ENCODE measurements at places on chromosomes 5 and 9. TPM values are rescaled to one million over a fixed set of nuclear protein-coding genes. Genes with fewer than 3 reads are reported as not detected.

GRCh38 chr5:113195771-113196170 is 219.2 kb downstream of the DCP2 start:
- DNase-seq = no peak

GRCh38 chr5:143356855-143357583 is 46.5 kb downstream of the NR3C1 start:
- no peak for DNase-seq

DNA sequence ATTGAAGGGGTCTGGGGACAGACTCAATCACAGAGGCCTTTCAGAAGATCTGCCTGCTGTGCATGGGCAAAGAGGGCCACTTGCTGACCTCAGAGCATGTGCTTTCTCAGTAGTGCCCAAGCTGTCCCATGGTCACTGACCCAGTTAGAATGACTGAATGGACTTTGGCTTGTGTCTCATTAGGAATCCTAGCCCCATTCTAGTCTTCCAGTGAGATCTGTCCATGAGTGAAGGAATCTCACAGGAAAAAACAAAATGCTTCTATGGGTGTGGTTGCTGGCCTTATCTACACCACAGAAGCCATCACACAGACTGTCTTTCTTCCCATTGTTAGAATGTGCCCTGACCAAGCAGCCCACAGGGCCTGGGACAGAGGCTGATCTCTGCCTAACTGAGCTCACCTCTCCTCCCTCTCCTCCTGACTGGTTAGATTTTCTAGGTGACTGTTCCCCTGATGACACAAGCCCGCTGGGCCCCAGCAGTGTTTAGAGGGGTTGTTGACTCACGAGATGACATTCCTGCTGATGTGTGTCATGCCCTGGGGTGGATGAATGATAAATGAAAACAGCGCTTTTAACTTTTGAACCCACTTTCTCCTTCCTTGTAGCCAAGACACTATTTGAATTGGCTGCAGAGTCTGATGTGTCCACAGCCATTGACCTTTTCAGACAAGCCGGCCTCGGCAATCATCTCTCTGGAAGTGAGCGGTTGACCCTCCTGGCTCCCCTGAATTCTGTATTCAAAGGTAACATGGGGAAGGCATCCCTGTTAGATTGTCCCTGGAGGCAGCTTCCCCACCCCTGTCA is 24.8 kb downstream of the TGFBI start:
- no peak for DNase-seq

GRCh38 chr5:32330126-32330971 is 17.6 kb upstream of the MTMR12 start:
- no peak for DNase-seq

DNA sequence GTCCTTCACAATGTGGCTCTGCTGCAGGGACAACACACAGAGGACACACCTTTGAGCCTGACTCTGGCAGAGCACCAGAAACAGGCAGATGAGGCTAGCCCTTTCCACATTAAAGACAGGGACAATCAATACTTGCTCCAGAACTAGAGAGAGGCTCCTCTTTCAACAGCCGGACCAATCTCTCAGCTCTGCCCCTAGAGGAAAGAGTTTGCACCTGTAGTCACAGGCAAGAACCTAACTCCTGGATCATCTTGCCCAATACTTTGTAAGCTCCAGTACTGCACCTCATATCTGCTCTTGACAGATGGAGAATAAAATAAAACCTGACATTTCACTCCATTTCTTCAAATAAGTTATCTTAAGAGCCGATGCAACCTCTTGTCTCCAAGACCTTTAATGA is 52.1 kb downstream of the EPB41L4A start:
- DNase-seq = no peak

- no peak for DNase-seq
Observed at GRCh38 chr9:93110311-93110855, 14.4 kb downstream of the CARD19 start.

DNA sequence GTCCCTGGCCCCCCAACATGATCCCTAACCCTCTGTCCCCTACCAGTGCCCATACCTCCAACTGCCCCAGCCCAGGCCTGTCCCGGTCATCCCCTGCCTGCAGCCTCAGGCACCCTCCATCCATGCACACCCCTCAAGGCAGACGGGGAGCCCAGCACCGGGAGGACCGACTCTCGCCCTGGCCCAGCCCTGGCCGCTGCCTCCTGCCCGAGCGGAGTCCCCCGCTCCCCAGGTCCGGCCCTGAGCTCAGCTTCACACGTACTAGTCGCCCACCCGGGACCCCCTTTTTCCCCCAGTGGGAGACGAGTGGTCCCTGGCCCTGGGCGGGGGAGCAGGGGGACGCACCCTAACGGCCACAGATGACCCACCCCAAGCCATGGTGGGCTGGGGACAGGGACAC is 49.0 kb upstream of the UBAC1 start:
- no peak for DNase-seq

- no peak for DNase-seq
Observed at GRCh38 chr9:108331596-108331995, 524.2 kb downstream of the ACTL7B start.

DNA sequence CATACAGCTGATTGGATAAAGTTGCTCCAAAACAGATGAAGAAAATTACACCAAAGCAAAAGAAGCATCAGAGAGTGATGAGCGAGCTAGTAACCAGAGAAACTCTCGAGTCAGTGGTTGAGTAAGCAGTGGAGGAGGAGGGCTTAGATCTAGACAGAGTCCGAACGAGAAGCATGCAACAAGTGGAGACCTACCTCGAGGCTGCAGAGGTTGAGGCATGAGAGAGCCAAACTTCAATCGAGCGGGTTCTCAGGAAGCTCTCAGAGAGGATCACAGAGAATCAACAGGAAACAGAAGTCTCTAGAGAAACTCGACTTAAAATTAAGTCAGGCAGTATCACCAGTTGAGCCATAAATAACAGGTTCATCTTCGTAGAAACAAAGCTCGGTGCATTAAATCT is 6.1 kb downstream of the RUSC2 start:
- DNase-seq = no peak

GRCh38 chr5:40309851-40310250 is 369.9 kb upstream of the PTGER4 start:
- DNase-seq = no peak

DNA sequence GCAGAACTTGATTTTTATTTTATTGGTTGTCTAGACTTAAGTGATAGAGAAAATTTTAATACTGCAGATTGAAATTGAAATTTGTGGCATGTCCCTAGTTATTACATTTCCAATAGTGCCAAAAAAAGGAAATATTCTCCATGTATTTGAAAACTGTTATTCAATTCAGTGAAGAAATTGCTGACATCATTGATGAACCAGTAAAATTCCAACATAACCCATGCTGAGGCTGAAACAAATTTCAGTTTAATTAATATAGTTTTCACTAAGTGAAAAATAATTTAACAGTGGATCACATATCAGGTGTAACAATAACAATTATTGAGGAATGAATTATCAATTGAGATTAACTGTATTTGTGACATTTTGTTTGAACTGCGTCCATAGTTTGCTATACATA is 38.7 kb downstream of the LURAP1L start:
- no peak for DNase-seq

Gene FRMPD1
- polyA plus RNA-seq = 5.4 TPM

Gene FAT2
- 0.82 TPM for polyA plus RNA-seq

Gene LHX3
- polyA plus RNA-seq = 1.5 TPM

Gene SLC45A2
- polyA plus RNA-seq = 0.56 TPM

Gene RNF183
- polyA plus RNA-seq = not detected

Gene TAF1L
- 0.09 TPM for polyA plus RNA-seq

All from spinal cord (tissue), 10 donors.